ENCODE measurements at places on chromosomes 2 and 18. TPM values are rescaled to one million over a fixed set of nuclear protein-coding genes. Genes with fewer than 3 reads are reported as not detected.

Gene SCRN3
- 12.9 TPM for total RNA-seq

Gene CCDC68
- total RNA-seq = not detected

Gene CRIM1
- 14.4 TPM for total RNA-seq

Gene ZNF804A
- not detected for total RNA-seq

Gene LRP2
- 1.8 TPM for total RNA-seq

Gene FHOD3
- not detected for total RNA-seq
